A549 treated with dexamethasone at 1 μM for 4 hours (cell line): ENCODE measurements at places on chromosomes 11 and 22. TPM values are rescaled to one million over a fixed set of nuclear protein-coding genes. Genes with fewer than 3 reads are reported as not detected.

NOX4 gene
- total RNA-seq, result 0.17 TPM in 1 of 5 replicates, not detected in the others

OR5B21 gene
- total RNA-seq, result not detected in 5 replicates

POU2AF3 gene
- 0.85 to 1.7 TPM (median 1.4 TPM) in 5 replicates for total RNA-seq

CENPM gene
- 23.9 to 33.0 TPM (median 27.6 TPM) in 5 replicates for total RNA-seq

RASL10A gene
- total RNA-seq, result 0.11 to 0.25 TPM (median 0.19 TPM) in 5 replicates

CCDC88B gene
- total RNA-seq, result 7.0 to 9.9 TPM (median 8.7 TPM) in 5 replicates

CDC42BPG gene
- total RNA-seq, result 1.0 to 1.6 TPM (median 1.5 TPM) in 5 replicates
